Right atrium auricular region (tissue), 2 donors: ENCODE measurements at places on chromosomes 7 and 10. TPM values are rescaled to one million over a fixed set of nuclear protein-coding genes. Genes with fewer than 3 reads are reported as not detected.
A peak's percentile ranks its signal among the peaks of the same experiment; 100 is the strongest.

The PDE1C gene
- total RNA-seq = 35.7 TPM

The LIPN gene
- total RNA-seq = not detected

The VPS37D gene
- total RNA-seq = 2.2 TPM

The MYL7 gene
- 17,339 TPM for total RNA-seq

- no peaks in the 10 kb centered on the region for H3K4me1 ChIP-seq
- no peak overlapping the region for H3K27ac ChIP-seq
- H3K36me3 ChIP-seq = no peaks in the 10 kb centered on the region
- DNase-seq = peak; percentile 18
- no peaks in the 10 kb centered on the region for H3K27me3 ChIP-seq
- H3K4me3 ChIP-seq = no peak overlapping the region
These were observed 319.0 kb downstream of the GLRX3 start for GRCh38 chr10:130455111-130455695.

DNA sequence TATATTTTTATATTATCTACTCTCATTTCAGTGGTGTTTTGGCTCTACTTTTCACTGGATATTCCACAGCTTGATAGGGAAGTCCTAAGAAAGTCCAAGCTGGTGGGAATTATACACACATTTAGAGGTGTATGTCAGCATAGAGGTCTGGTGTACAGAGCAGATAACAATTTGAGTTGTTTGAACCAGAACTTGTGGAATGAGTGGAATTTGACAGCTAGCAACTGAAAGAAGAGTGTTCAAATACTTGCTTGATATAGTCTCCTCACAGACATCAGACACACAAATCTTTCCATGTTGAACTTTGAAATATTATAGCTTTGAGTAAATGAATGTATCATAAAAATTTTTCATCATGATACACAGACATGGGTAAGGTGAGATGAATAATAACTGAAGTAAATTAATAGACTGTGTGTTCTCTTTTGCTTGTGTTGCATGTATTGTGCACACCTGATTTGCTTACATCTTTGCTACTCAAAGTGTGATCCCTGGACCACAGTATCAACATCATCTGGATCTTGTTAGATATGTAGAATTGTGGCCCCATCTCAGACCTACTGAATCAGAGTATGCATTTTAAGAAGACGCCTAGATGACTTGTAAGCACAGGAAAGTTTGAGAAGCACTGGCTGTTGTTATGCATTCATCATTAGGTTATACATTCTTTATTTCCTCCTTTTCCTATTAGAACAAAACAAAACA is 91.5 kb downstream of the ABCA13 start:
- no peak for DNase-seq
- H3K27me3 ChIP-seq = no peaks in the 10 kb centered on the region
- H3K4me1 ChIP-seq = no peaks in the 10 kb centered on the region
- H3K27ac ChIP-seq = no peak overlapping the region
- H3K4me3 ChIP-seq = no peak overlapping the region
- H3K36me3 ChIP-seq = no peaks in the 10 kb centered on the region

DNA sequence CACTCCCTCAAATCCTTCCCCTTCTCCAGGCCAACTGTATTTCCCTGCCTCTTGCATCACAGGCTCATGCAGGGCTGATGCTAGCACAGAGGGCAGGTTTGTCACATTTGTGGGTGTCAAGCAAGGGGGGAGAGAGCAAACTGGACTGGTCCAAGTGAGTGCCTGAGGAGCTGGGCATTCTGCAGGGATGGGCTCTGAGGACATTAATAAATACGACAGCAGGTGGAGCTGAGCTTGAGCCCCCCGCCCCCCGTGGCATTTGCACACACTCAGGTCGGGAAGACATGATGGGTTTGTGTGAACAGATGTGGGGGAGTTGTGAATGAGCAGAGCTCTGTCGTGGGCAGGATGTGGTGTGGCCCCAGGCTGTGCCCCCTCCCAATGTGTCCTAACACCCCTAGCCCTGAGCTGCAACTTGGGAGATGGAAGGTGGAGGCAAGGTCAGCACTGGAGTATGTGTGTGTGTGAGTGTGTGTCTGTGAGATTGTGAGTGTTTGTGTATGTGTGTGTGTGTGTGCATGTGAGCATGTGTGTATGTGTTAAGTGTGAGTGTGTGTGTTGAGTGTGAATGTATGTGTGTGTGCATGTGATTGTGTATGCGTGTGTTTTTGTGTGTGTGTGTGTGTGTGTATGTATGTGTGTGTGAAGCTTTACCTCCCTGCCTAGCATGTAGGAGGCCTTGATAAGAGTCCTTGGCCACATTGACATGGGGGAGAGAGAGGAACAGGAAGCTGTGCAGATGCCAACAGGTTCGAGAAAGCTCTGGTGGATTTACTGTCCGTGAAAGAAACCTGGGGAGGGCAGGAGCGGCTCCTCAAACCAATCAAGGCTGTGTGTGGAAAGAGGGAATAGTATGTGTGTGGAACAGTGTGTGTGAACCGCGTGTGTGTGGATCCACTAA is 9.1 kb downstream of the RASSF4 start:
- H3K36me3 ChIP-seq = peaks cover 28% of the 10 kb centered on the region
- H3K4me1 ChIP-seq = no peaks in the 10 kb centered on the region
- no peak overlapping the region for H3K4me3 ChIP-seq
- peak overlapping the region; percentile 96 for H3K27ac ChIP-seq
- no peaks in the 10 kb centered on the region for H3K27me3 ChIP-seq
- DNase-seq = no peak

DNA sequence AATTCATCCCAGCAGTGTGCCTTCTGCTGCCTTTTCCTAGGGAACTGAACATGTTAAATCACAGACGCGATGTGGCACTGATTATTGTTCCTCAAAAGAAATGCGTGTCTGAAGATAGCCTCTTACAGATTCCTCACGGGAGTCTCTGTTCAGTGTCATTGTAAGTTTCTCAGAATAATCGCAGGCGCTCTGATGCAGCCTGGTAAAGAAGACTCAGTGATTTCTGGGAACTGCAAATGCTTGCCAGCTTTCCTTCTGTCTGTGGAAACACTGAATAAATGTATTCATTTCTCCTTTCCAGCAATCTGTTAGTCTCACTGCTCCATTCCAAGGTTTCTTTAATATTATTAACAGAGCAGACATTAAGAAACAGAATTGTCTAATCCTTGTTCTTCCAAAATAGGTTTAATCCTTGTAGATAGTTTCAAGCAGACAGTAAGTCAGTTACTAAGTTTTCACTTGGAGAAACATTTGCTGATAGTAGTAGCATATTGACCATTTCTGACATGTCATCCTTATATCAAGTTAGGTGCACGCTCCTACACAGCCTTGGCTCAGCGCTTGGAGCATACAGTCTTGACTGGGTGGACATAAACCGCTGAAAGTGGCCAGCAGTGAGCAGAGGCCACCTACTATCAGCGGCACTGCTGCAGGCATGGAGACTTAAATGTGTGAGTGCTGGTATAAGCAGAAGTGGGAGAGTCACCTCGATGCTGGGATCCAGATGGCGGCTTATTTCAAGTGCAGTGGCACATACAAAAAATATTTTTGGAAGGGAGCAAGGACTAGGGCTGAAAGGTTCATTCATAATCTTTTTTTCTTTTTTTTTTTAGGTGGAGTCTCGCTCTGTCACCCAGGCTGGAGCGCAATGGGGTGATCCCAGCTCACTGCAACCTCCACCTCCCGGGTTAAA is 27.7 kb downstream of the MMRN2 start:
- no peak for DNase-seq
- no peak overlapping the region for H3K4me3 ChIP-seq
- H3K36me3 ChIP-seq = peaks cover 26% of the 10 kb centered on the region
- H3K27ac ChIP-seq = no peak overlapping the region
- H3K27me3 ChIP-seq = no peaks in the 10 kb centered on the region

DNA sequence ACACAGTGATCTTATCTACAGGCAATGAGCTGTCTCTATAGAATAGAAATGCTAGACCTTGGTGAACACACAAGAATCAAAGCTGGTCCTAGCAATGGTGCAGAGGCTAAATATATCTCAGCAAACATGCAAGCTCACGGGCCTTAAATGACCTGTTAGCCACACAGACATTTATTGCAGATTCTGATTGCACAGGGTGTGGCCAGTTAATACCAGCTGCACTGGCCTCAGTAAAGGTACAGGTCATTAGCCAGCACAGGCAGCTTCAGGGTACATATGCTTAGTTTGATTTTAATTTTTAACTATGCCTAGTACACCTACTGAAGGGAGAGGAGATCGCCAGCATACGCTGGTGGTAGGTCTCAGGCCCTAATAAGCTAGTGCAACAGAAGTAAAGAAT is 265.4 kb upstream of the DGKB start:
- H3K4me1 ChIP-seq = no peaks in the 10 kb centered on the region
- H3K4me3 ChIP-seq = no peak overlapping the region
- no peaks in the 10 kb centered on the region for H3K27me3 ChIP-seq
- H3K36me3 ChIP-seq = no peaks in the 10 kb centered on the region
- no peak overlapping the region for H3K27ac ChIP-seq
- DNase-seq = no peak

DNA sequence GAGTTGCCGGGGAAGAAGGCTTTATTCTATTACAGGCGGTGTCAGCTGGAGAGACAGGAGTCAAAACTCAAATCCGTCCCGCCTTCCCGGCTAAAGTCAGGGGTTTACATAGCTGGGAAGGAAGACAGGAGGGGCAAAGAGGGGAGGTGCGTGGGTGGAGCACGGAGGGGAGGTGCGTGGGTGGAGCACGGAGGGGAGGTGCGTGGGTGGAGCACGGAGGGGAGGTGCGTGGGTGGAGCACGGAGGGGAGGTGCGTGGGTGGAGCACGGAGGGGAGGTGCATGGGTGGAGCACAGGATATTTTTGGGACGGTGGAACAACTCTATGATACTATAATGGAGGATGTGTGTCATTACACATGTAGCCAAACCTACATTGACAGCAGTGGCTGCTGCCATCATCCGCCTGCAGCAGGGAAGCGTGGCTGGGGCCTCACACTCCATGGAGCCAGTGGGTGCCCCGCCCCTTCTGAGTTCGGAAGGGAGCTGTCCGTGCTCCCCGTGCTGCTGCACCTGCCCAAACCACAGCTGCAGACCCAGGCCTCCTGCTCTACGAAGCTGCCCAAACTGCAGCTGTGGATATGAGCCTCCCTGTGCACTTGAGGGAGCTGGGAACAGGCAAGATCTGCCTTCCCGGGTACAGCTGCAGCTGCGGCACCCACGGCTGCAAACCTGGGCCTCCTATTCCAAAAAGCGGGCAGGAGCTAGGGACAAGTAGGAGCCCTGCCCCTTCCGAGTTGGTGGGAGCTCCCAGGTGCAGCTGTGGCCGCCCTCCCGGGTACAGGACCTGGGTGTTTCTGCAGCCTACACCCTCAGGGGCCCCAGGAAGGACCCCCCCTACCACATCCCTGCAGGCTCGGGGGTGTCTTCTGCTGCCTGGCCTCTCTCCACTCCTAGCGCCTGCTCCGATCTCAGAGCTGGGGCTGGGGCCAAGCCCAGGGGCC is 119.4 kb downstream of the DYNC2I1 start:
- H3K27me3 ChIP-seq = no peaks in the 10 kb centered on the region
- H3K4me1 ChIP-seq = peaks cover 9% of the 10 kb centered on the region
- H3K27ac ChIP-seq = no peak overlapping the region
- no peaks in the 10 kb centered on the region for H3K36me3 ChIP-seq
- no peak for DNase-seq

DNA sequence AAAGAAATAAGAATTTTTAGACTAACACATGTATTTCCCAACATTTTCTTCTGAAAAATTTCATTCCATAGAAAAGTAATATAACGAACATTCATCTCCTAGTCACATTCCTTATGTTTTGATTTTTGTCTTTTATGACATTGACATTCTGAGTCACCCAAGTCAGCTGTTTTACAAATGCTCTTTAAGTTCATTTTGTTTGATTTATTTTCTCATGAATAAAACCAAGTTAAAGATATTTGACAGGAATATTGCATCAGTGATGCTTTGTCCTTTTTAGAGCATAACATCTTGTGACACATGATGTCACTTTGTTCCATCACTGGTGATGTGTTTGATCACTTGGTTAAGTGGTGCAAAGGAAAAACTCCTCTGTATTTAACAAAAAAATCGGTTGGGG is 48.4 kb downstream of the HGF start:
- H3K27me3 ChIP-seq = no peaks in the 10 kb centered on the region
- no peak overlapping the region for H3K27ac ChIP-seq
- H3K4me3 ChIP-seq = no peak overlapping the region
- no peaks in the 10 kb centered on the region for H3K4me1 ChIP-seq

GRCh38 chr10:32104622-32105509 is 48.6 kb upstream of the KIF5B start:
- no peaks in the 10 kb centered on the region for H3K27me3 ChIP-seq
- DNase-seq = no peak
- no peak overlapping the region for H3K4me3 ChIP-seq
- H3K4me1 ChIP-seq = no peaks in the 10 kb centered on the region
- H3K36me3 ChIP-seq = no peaks in the 10 kb centered on the region

- DNase-seq = no peak
- no peaks in the 10 kb centered on the region for H3K27me3 ChIP-seq
- no peak overlapping the region for H3K4me3 ChIP-seq
- H3K36me3 ChIP-seq = no peaks in the 10 kb centered on the region
- H3K27ac ChIP-seq = no peak overlapping the region
These were observed 163.2 kb downstream of the EVX1 start for GRCh38 chr7:27405780-27406179.

DNA sequence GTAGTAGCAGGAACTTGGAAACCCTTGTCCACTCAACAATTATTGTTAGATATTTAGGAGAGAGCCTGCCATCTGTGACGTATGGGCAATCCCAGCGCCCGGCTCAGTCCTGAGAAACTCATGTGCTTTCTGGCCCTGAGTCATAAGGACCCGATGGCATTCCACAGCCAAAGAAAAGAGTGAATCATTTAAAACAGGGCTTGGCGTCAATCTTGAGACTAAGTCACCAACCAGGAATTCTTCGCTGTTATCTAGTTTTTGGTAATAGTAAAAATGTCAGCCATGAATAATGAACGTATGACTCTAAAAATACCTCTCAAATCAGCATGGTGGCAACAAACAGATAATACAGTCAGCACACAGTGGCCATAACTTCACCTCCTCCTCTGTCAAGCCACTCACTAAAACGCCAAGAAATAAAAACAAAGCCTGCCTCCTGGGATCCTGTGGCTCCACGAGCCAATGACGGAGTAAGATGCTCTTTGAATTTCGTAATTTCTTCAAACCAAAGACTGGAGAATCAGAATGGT is 140.8 kb downstream of the ADAM12 start:
- no peaks in the 10 kb centered on the region for H3K36me3 ChIP-seq
- peak overlapping the region; percentile 48 for H3K27ac ChIP-seq
- no peak overlapping the region for H3K4me3 ChIP-seq
- DNase-seq = peak; percentile 94
- peaks cover 7% of the 10 kb centered on the region for H3K4me1 ChIP-seq

- peaks cover 38% of the 10 kb centered on the region for H3K4me1 ChIP-seq
- peaks cover 66% of the 10 kb centered on the region for H3K36me3 ChIP-seq
- DNase-seq = no peak
- no peak overlapping the region for H3K4me3 ChIP-seq
These were observed 13.1 kb downstream of the CALU start for GRCh38 chr7:128752251-128752650.

- H3K36me3 ChIP-seq = no peaks in the 10 kb centered on the region
- H3K4me1 ChIP-seq = no peaks in the 10 kb centered on the region
- H3K27ac ChIP-seq = peak overlapping the region; percentile 22
- DNase-seq = no peak
These were observed 153.0 kb downstream of the GRK5 start for GRCh38 chr10:119360181-119360921.
